GM03348 (cell line): ENCODE measurements at places on chromosomes 11 and 22.
A peak's percentile ranks its signal among the peaks of the same experiment; 100 is the strongest.

- DNase-seq = no peak
These were observed 58.0 kb upstream of the CHST1 start for GRCh38 chr11:45723397-45723796.

DNA sequence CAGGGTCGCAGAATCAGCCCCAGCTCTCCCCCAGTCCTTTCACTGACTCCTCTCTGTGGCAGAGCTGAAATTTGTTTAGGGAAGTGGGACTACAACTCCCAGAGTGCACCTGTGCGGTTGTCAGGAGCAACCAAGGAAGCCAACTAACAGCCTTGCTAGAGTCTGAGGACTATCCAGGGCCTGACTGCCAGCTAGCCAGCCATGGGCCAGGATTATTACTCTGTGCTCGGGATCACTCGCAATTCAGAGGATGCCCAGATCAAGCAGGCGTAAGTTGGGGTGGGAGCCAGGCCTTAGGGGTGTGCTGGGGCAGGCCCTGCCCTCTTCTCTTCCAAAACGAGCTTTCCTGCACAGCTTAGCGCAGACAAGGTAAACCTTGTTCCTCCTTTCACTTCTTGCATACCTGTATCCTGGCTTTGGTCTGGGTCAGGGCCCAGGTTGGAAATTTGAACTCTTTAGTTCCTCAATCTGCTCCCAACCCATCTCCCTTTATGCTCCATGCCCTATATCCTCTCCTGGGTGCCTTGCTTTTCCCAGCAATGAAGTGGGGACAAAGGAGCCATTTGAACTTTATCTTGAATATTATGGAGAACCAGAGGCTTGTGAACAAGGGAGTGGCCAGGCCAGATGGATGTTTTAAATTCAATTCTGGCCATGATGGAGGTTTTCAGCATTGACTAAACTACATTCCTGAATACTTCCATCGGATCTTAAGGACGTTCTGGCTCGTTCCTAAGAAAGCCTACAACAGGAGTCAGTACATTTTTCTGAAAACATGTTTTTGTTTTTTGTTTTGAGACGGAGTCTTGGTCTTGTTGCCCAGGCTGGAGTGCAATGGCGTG lies at the start of gene DNAJB13:
TSS of gene DNAJB13 (plus strand) at position 158 of the 842 bp plus-strand sequence. CDS start at position 202, 44 bp downstream.
- DNase-seq = peak; percentile 60

DNA sequence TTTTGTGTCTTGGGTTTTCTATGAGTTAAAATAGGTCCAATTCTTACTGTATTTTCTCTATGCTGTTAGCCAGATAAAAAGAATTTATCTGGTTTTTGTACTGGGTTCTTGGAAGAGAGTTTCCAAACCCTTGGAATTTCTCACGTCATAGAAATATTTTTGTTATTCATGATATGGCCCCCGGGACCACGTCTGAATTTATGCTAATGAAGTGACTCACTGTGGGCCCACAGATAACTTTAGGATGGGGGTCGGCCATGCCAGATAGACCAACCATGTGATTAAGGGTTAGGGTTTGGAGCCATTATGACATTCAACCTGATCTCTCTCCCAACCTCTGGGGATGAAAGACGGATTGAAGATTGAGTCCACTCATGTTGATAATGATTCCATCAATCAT lies 35.6 kb upstream of the DDI1 start:
- DNase-seq = peak; percentile 18

GRCh38 chr11:43404836-43405479 lies 46.2 kb downstream of the TTC17 start:
- no peak for DNase-seq

GRCh38 chr11:82992223-82992622 lies 79.5 kb downstream of the RAB30 start:
- no peak for DNase-seq

- no peak for DNase-seq
These were observed 19.3 kb downstream of the POLR3H start for GRCh38 chr22:41524809-41525449.

DNA sequence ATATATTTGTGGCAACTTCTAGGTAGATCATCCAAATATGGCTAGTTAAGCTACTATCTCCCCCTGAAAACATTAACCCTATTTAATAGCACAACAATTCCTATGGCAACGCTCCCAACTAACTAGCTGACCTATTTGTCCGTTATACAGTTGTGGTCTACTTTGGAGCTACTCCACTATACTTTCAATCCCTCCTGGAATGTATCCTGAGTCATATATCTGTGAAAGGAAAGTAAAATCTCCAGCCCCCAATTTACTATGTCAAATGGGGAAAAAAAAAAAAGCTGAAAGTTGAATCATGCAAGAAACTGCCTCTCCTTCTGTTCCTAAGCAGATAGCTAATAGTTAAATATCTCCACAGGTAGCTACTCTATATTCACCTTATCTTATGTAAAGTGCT lies 128.5 kb downstream of the CD44 start:
- peak; percentile 46 for DNase-seq

- no peak for DNase-seq
These were observed 199.0 kb downstream of the ETS1 start for GRCh38 chr11:128388206-128388815.

GRCh38 chr11:76836613-76837291 lies 24.0 kb upstream of the ACER3 start:
- no peak for DNase-seq

- peak; percentile 23 for DNase-seq
These were observed 29.4 kb upstream of the SLN start for GRCh38 chr11:107741044-107741823.
